ENCODE measurements at places on chromosomes 16 and 17. TPM values are rescaled to one million over a fixed set of nuclear protein-coding genes. Genes with fewer than 3 reads are reported as not detected.

Gene COG4
- polyA plus RNA-seq = 46.5 TPM

DNA sequence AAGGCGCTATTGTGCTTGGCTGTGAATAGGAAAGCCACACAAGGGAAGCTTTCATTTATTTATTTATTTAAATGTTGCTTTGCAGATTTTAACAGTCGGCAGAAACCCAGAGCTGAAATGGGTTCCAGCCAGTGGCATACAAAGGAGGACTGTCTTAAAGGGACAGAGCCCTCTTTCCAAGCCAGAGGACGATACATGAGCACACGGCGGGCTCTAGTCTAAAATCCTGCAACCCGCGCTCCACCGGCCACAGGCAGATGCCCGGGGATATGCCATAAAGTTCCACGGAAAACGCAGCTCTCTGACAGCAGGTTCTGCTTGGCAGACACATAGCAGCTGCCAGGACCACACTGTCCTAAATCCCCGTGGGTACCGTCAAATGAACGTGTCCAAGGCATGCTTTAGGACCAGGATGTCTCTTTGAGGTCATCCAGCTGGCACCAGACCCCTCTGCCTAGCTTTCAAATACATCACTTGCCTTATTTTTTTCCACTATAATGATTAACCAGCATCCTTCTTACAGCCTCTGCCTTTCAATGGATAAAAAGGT, 64.6 kb downstream of the CYTH1 start:
- DNase-seq = peak; percentile 74

DNA sequence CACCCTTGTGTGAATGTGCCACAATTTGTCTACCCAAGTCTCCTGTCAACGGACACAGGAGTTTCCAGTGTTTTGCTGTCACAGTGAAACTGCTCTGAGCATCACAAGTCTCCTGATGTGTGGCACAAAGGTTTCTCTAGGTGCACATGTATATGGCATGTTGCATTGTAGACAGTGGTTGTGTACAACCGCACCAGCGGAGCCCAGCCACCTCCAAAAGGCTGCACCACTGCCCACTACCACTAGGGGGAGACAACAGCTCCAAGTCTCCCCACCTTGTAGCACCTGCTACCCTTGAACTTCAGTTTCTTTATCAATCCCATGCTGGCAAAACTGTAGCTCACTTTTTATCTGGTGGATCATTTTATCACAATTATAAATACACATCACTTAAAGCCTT, 95.5 kb upstream of the ZNF469 start:
- DNase-seq = no peak

DNA sequence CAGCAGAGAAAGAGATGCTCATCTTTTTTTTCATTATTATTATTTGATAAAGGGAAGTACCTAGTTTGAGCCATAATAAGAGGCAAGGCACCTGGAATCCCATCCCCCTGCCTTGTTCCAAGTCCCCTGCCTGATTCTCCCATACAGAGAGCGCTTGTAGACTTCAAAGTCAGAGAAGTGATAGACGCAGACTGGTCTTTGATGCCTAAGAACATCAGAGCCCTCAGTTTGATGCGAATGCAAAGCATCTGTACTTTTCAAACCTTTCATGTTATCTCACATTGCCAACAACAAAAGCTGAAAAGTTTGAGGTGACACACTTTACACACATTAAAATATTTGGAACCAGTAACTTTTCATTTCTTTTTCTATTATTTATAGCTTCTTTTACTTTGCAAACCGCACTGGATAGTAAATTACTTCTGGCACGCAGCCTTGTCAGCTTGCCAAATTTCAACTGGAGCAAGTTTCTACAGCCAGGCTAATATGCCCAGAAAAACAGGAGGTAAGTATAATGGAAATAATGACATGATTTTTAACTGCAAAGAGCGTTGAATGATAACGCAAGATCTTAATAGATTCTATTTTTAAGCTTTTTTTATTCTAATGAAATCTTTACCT, 5.9 kb upstream of the UTP6 start:
- no peak for DNase-seq

GRCh38 chr16:23420011-23420410, 33.0 kb downstream of the COG7 start:
- DNase-seq = no peak

DNA sequence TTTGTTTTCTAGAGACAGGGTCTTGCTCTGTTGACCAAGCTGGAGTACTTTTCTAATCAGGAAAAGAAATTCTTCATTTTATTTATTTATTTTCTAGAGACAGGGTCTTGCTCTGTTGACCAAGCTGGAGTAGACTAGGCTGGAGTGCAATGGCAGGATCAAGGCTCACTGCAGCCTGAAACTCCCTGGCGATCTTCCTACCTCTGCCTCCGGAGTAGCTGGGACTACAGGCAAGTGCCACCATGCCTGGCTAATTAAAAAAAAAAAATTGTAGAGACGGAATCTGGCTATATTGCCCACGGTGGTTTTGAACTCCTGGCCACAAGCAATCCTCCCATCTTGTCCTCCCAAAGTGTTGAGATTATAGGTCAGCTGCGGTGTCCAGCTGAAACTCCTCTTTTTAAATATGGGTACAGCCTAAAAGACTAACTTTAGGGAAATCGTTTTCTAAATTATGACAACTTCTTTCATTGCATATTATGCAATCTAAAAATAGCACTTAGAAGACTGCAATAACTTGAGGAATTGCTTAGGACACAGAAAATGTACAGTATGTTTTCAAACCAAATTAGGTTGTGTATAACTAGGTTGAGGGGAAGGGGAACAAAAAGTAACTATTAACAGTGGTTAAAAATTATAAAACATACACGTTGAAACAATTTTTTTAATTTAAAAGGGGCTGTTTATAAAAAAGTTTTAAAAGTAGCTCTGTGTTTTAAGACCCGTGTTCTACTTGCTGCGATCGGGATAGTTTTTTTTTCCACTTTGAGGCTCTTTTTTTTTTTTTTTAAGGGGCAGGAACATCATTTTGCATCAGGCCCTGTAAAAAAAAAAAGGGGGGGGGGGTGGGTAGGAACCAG, 4.7 kb downstream of the PRAC1 start:
- no peak for DNase-seq

DNA sequence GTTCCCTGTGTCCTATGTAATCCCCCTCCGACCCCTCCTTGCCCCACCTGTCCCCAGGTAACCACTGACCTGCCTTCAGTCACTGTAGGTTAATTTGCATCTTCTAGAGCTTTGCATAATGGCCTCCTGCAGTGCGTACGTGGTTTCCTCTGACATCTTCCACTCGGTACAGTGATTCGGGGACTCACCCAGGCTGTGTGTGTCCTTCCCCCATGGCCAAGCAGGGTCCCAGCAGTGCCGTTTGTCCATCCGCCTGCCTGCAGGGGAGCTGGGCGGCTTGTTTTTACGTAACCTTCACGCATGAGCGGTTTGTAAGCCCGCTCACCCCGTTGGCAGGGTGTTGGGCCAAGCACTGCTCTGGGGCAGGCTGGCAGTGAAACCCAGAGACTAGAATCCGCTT, 7.9 kb downstream of the MAPK8IP3 start:
- no peak for DNase-seq

- DNase-seq = peak; percentile 43
These were observed 932 bp downstream of the ZNF267 start for GRCh38 chr16:31874366-31875111.

GRCh38 chr17:66625311-66625767, 209.6 kb upstream of the CACNG5 start:
- peak; percentile 85 for DNase-seq

GRCh38 chr16:67846063-67846319, 742 bp upstream of the NUTF2 start:
- no peak for DNase-seq

DNA sequence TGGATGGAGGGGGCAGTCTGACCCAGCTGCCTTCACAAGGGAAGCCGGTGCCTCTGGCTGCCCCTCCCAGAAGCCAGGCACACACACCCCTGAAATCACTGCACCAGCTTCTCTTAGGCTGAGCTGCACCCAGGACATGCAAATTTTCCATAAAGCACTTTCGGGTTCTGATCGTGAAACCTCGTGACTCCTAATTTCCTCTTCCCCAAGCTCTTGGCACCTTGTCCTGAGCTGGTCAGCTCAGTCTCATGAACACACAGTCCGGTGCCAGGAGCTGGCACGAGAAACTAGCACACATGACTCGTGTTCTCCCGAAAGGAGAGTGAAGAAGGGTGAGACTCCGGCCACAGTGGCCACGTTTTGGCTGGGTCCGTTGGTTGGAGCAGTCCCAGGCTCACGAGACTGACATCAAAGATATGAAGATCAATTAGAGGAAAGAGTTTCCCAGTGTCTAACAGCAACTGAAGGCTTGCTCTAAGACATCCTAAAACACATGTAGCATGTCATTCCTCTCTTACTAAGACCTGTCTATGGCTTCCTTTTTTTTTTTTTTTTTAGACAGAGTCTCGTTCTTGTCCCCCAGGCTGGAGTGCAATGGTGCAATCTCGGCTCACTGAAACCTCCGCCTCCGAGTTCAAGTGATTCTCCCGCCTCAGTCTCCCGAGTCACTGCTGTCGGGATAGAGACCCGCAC, 9.2 kb upstream of the ABR start:
- no peak for DNase-seq

All from A549 (cell line).